ENCODE measurements at places on chromosomes 2 and 18.

- DNase-seq = no peak
Measured at GRCh38 chr2:28071221-28071620, 180.7 kb downstream of the BABAM2 start.

GRCh38 chr2:41409328-41409727 lies 638.5 kb upstream of the PKDCC start:
- no peak for DNase-seq

DNA sequence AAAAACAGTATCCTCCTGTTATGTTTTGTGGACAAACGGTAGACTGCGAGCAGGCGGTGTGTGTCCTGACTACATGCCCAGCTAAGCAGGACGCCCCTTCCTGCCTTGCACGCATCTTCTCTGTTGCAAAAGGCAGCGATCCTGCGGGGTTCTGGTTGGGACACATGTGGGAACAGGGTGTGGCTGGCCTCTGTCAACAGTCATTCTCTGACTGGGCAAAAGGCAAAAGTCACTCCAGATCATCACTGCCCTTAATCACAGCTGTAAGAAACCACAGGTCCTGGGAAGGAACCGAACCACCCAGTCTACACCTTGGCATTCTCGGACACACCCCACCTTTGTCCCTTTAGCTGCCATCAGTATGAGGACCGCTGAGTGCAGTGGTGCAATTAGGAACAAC lies 44.3 kb upstream of the TMEM87B start:
- no peak for DNase-seq

DNA sequence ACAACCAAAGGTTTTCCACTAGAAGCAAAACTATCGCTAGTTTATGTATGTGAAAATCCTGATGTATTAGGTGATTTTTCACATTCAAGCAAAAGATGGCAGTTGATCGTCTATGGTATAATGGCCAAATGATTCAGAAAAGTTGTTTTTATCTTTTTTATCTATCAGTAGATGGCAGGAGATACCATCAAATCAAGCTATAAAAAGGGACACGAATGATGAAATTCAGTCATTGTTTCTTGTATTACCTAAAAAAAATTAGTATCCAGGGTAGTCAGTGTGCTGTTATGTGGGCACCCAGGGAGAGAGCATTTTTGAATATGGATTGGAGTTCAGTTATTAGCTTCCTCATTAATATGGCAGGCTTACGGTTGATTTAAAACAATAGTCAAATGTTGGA lies 22.9 kb upstream of the CAVIN2 start:
- no peak for DNase-seq

Data from RWPE1 (cell line).